Cardiac muscle cell (in vitro differentiated cells and primary cell): ENCODE measurements at places on chromosomes 4 and X. TPM values are rescaled to one million over a fixed set of nuclear protein-coding genes. Genes with fewer than 3 reads are reported as not detected.

The MCTS1 gene
- 13.9 and 18.3 TPM in 2 replicates for total RNA-seq

The BGN gene
- total RNA-seq: 0.54 and 1.9 TPM in 2 replicates

The WAS gene
- 1.9 TPM in 2 replicates for total RNA-seq

The PAGE1 gene
- not detected in 2 replicates for total RNA-seq

The MAML3 gene
- 18.0 and 22.8 TPM in 2 replicates for total RNA-seq

The IQCM gene
- total RNA-seq: not detected in 2 replicates

The PRSS12 gene
- total RNA-seq: 0.42 and 0.48 TPM in 2 replicates

The CT45A2 gene
- total RNA-seq: not detected in 2 replicates

The RNF175 gene
- total RNA-seq: 1.3 and 1.9 TPM in 2 replicates

The EXOC1L gene
- not detected in 2 replicates for total RNA-seq

The MID1 gene
- total RNA-seq: 41.2 and 63.9 TPM in 2 replicates

The MTNR1A gene
- total RNA-seq: 0.60 TPM in 1 of 2 replicates, not detected in the other

The TMEM255A gene
- 2.3 and 3.1 TPM in 2 replicates for total RNA-seq

The FAM53A gene
- 7.1 and 11.8 TPM in 2 replicates for total RNA-seq

The CFAP47 gene
- total RNA-seq: 0.28 and 0.66 TPM in 2 replicates

The NPY2R gene
- total RNA-seq: not detected in 2 replicates

The CCDC110 gene
- total RNA-seq: 0.42 and 3.1 TPM in 2 replicates

The GATA1 gene
- total RNA-seq: not detected in 2 replicates

The LRCH2 gene
- total RNA-seq: 8.2 and 9.4 TPM in 2 replicates

The AFM gene
- not detected in 2 replicates for total RNA-seq

The UGT2B10 gene
- total RNA-seq: not detected in 2 replicates

The ETDB gene
- not detected in 2 replicates for total RNA-seq

The TLR3 gene
- total RNA-seq: 0.21 TPM in 1 of 2 replicates, not detected in the other

The CENPVL3 gene
- 4.9 and 6.3 TPM in 2 replicates for total RNA-seq

The LRIT3 gene
- 0.11 and 0.15 TPM in 2 replicates for total RNA-seq

The DMP1 gene
- total RNA-seq: not detected in 2 replicates

The GAGE10 gene
- total RNA-seq: not detected in 2 replicates

The MAB21L2 gene
- total RNA-seq: 0.54 and 0.81 TPM in 2 replicates

The SSX4B gene
- total RNA-seq: not detected in 2 replicates

The STATH gene
- total RNA-seq: not detected in 2 replicates

The NOX1 gene
- 1.5 and 3.1 TPM in 2 replicates for total RNA-seq

The TMSB4X gene
- 144 and 207 TPM in 2 replicates for total RNA-seq

The PNMA6F gene
- not detected in 2 replicates for total RNA-seq

The HEPH gene
- total RNA-seq: 99.9 and 137 TPM in 2 replicates

The SPON2 gene
- total RNA-seq: 0.12 and 0.42 TPM in 2 replicates

The RELL1 gene
- 22.2 and 24.4 TPM in 2 replicates for total RNA-seq

The ATP11C gene
- total RNA-seq: 10.6 and 17.1 TPM in 2 replicates

The ZDHHC15 gene
- 2.0 and 2.9 TPM in 2 replicates for total RNA-seq

The SCD5 gene
- 4.7 and 7.4 TPM in 2 replicates for total RNA-seq

The ZNF711 gene
- 11.4 and 21.8 TPM in 2 replicates for total RNA-seq

The KLHL34 gene
- not detected in 2 replicates for total RNA-seq

The SPRY1 gene
- total RNA-seq: 32.4 and 43.9 TPM in 2 replicates

The CNKSR2 gene
- 24.4 and 25.3 TPM in 2 replicates for total RNA-seq

The CYSLTR1 gene
- total RNA-seq: 0.04 TPM in 1 of 2 replicates, not detected in the other

The SPANXA1 gene
- not detected in 2 replicates for total RNA-seq

The ITGB1BP2 gene
- total RNA-seq: 99.7 and 158 TPM in 2 replicates

The HTN3 gene
- total RNA-seq: not detected in 2 replicates
